ENCODE measurements at places on chromosomes 12 and 14.

- no peak for DNase-seq
These were observed 54.1 kb upstream of the FERMT2 start for GRCh38 chr14:53004976-53005375.

DNA sequence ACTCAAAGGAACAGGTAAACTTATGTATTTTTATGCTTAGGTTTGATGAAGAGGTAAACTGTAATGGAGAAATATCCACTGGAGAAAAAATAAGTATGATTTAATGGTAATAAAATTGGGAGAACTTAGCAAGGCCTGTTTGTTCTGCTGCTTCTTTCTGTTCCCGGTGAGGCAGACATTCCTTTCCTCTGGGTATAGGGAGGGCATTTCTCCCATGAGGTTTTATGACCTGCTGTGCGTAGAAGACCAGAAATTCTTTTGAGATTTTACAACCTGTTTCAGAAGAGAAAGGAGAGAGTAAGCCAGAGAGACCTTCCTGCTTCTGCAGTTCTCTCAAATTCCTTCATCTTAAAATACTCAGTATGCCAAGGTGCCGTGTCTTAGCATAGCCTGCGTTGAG, 139.4 kb upstream of the RMST start:
- no peak for DNase-seq

- no peak for DNase-seq
These were observed 162.3 kb downstream of the DAD1 start for GRCh38 chr14:22426711-22427110.

GRCh38 chr12:123254853-123255446, 16.7 kb downstream of the CDK2AP1 start:
- DNase-seq: no peak

DNA sequence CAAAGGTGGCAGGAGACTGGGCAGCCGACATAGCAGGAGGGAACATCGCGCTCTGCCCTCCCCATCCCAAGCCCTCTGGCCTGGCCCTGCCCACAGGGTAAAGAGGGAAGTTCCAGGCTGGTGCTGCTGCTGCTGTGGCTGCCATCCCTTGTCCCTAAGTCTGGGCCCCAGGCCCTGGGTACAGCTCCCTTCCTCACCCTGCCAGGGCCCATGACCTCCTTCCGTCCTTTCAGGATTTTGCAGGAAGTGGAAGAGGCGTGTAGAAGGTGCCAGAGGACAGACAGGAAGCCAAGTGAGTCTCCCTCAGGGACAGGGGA, 14.7 kb upstream of the NCOR2 start:
- no peak for DNase-seq

GRCh38 chr12:6765048-6765633, 1.0 kb upstream of the PTMS start:
- DNase-seq: no peak

DNA sequence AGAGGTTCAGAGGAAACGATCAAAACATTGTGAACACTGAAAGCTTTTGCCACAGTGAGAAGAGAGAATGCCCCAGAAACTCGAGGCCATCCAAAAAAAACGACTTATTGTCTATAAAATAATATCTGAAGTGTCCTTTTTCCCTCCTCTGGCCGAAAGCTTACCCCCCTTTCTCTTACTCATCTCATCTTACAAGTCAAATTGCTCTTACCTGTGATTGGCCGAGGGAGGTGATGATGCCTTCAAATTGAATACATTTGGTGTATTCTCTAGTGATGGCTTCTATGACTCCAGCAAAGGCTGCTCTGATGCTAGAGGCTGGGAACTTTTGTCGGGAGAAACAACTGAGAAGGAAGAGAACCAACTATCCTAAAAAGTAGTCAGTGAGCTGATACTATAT, 90.7 kb downstream of the PTCSC3 start:
- DNase-seq: no peak

DNA sequence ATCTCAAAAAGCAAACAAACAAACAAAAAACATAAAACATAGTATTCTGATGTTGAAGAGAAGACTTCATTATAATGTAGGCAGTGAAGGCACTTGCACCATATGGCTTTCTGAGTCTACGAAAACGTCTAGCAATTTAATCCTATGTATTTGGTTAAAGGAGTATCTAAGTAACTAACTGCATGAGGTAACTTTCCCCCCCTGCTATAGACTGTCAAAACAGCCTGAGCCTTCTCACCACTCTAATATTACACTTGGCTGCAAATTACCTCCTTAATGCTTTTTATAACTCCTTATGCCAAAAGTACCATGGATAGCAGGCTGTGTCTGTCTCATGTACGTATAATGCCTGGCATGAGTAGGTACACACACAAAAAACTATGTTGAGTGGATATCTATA, 607.6 kb upstream of the FLRT2 start:
- DNase-seq: no peak

DNA sequence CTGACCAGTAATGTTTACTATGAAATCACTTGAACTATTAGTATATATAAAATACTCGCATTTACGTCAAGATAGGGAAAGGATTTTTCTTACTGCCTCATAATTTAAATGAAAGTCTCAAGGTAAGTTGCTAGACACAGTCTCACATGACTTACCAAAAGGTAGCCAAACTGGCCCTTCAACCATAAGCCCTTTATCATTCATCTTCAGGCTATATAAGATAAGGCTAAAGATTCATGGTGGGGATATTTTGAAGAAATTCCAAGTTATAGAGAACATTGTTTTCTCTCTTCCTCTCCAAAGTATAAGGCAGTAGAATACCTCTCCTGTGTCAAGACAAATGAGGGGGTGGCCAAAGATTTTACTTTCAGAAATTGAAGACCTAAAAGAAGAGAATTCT, 23.4 kb downstream of the KIF21A start:
- DNase-seq: no peak

DNA sequence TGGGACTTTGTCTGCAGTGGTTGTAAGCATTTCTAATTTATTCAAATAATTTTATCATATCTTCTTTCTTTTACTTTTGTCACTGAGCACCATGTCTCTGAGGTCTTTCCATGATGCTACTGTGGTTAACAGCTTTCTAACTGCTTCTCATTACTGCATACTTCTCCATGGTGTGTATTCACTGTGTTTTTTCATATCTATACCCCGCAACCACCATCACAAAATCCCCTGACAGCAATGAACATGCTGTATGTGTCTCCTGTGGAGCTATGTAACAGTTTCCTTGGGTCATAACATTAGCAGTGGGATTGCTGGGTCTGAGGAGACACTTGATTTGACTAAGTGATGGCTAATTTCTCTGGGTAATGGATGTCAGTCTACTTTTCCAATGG, 29.2 kb upstream of the CHST11 start:
- DNase-seq: no peak

- DNase-seq: no peak
These were observed 1147.8 kb downstream of the FSCB start for GRCh38 chr14:43359317-43359716.

GRCh38 chr14:41187868-41188267, 418.8 kb upstream of the LRFN5 start:
- DNase-seq: no peak

DNA sequence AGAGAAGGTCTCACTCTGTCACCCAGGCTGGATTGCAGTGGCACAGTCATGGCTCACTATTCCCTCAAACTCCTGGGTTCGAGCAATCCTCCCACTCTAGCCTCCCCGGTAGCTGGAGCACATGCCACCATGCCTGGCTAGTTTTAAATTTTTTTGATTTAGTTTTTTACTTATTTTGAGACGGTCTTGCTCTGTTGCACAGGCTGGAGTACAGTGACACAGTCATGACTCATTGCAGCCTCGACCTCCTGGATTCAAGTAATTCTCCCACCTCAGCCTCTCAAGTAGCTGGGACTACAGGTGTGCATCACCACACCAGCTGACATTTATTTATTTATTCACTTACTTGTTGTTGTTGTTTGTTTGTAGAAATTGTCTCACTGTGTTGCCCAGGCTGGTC, 22.2 kb upstream of the DIP2B start:
- DNase-seq: no peak

GRCh38 chr12:127494961-127495915, 771.7 kb upstream of the TMEM132C start:
- no peak for DNase-seq

DNA sequence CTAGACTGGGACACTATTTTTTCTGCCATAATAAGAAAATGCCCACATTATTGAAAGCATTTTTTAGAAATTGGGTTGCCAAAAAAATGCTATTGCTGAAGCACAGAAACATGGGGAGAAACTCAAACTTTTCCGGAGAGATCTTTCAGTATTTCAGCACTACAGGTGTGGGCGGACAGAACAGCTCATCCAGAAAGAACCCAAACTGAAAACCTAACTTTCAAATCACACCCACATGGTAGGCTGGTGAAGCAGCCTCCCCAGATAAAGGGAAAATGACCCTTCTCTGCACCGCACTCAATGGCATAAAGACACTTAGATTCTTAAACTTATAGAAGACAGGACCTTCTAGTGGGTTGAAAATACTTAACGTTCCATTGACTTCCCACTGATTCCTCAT, 62.3 kb upstream of the TMPO start:
- DNase-seq: no peak

Measured in stimulated activated CD8-positive, alpha-beta memory T cell treated with anti-CD3 and anti-CD28 coated beads, Interleukin-4, amount 100 ng/mL, for 1 hour (primary cell).